ENCODE measurements at places on chromosomes 5 and 9. TPM values are rescaled to one million over a fixed set of nuclear protein-coding genes. Genes with fewer than 3 reads are reported as not detected.
A peak's percentile ranks its signal among the peaks of the same experiment; 100 is the strongest.

Gene CBY3
- total RNA-seq: not detected

Gene NANS
- 38.1 TPM for total RNA-seq

Gene PCDHA13
- total RNA-seq: 0.36 TPM

Gene LHX3
- total RNA-seq: not detected

Gene CTNNAL1
- 36.4 TPM for total RNA-seq

Gene CCDC192
- total RNA-seq: not detected

Gene SPATA31C1
- not detected for total RNA-seq

Gene ZNF622
- total RNA-seq: 23.8 TPM

Gene DRD1
- total RNA-seq: not detected

Gene MOCS2
- total RNA-seq: 56.5 TPM

Gene CNTFR
- total RNA-seq: 3.0 TPM

Gene IRGM
- not detected for total RNA-seq

DNA sequence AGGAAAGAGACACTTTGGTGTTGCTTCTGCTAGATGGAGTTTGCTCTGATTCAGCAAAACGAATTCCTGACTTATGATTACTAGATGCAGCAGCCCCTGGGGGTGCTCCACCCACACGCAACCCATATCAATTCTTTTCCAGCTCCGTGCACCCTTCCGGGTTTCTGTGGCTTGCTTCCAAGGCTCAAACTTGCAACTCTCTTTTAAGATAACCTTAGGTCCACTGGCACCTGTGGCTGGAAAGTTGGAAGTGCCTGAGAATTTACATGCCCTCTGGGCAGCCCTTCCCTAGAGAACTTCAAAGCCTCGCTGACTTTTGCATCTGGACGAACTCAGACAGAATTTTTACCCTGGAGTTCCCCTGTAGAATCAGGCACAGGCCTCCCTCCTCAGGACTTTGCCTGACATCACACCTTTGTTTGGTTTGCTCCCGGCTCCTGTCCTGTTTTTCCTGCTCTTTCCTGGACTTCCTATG, 224.9 kb downstream of the SNX18 start:
- H3K4me1 ChIP-seq: peaks cover 17% of the 10 kb centered on the region
- no peaks in the 10 kb centered on the region for H3K27me3 ChIP-seq
- no peak for DNase-seq
- H3K27ac ChIP-seq: no peak overlapping the region
- H3K36me3 ChIP-seq: no peaks in the 10 kb centered on the region
- no peak overlapping the region for H3K4me3 ChIP-seq

DNA sequence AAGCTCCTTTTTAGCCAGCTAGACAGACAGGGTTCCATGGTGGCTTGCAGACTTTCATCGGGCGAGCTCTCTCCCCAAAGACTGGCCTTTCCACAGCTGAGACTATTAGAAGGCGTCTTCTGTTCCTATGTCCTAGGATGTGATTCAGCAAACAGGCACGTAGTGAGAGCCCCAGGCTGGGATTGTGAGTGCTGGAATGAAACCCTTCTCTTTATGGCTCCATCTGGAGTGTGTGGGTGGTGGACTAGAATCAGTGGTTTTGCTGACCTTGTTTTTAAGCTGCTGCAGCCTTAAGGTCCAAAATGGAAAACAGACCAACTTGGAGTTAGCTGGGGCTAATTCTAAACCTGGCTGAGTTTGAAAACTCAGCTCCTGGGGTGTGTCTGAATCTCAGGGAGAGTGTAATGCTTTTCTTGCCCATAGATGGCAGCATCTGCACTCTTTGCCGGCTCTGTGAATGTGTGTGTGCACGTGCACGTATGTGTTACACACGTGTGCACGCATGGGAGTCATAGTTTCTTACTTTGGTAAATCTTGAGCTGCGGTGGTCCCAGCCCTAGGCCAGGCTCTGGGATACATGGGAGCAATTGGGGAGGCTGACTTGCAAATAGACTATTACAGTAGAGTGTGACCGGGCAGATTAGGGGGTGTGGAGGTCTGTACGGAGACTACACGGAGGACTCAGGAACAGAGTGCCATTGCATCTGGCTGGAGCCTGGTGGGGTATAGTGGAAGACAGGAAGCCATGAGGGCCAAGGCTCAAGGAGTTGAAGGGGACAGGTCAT, 10.7 kb downstream of the GSN start:
- DNase-seq: peak; percentile 94
- peak overlapping the region; percentile 99 for H3K27ac ChIP-seq
- no peak overlapping the region for H3K4me3 ChIP-seq
- no peaks in the 10 kb centered on the region for H3K27me3 ChIP-seq

- no peaks in the 10 kb centered on the region for H3K27me3 ChIP-seq
- no peak for DNase-seq
- H3K4me1 ChIP-seq: no peaks in the 10 kb centered on the region
- H3K36me3 ChIP-seq: no peaks in the 10 kb centered on the region
- no peak overlapping the region for H3K27ac ChIP-seq
Observed at GRCh38 chr5:118596255-118596654, 392.1 kb downstream of the DTWD2 start.

- H3K4me3 ChIP-seq: no peak overlapping the region
- no peak for DNase-seq
- no peak overlapping the region for H3K27ac ChIP-seq
- no peaks in the 10 kb centered on the region for H3K36me3 ChIP-seq
- peaks cover 9% of the 10 kb centered on the region for H3K4me1 ChIP-seq
Observed at GRCh38 chr9:5466766-5467165, 16.4 kb downstream of the CD274 start.

- H3K4me1 ChIP-seq: peaks cover 8% of the 10 kb centered on the region
- no peaks in the 10 kb centered on the region for H3K27me3 ChIP-seq
- peaks cover 45% of the 10 kb centered on the region for H3K36me3 ChIP-seq
- no peak overlapping the region for H3K4me3 ChIP-seq
- no peak for DNase-seq
Observed at GRCh38 chr5:151048526-151048925, 28.1 kb downstream of the GPX3 start.

GRCh38 chr5:143037708-143038107, 267.5 kb downstream of the ARHGAP26 start:
- H3K4me1 ChIP-seq: no peaks in the 10 kb centered on the region
- no peaks in the 10 kb centered on the region for H3K36me3 ChIP-seq
- no peak for DNase-seq
- H3K27me3 ChIP-seq: no peaks in the 10 kb centered on the region
- no peak overlapping the region for H3K27ac ChIP-seq

GRCh38 chr5:72509401-72509800, 2.2 kb upstream of the ZNF366 start:
- H3K4me3 ChIP-seq: no peak overlapping the region
- no peaks in the 10 kb centered on the region for H3K4me1 ChIP-seq
- no peaks in the 10 kb centered on the region for H3K36me3 ChIP-seq
- H3K27ac ChIP-seq: peak overlapping the region; percentile 62

GRCh38 chr5:167982-168660, 23.2 kb upstream of the LRRC14B start:
- H3K4me3 ChIP-seq: no peak overlapping the region
- no peak overlapping the region for H3K27ac ChIP-seq
- no peaks in the 10 kb centered on the region for H3K4me1 ChIP-seq
- no peaks in the 10 kb centered on the region for H3K36me3 ChIP-seq
- no peaks in the 10 kb centered on the region for H3K27me3 ChIP-seq

GRCh38 chr9:37446401-37446800, 18.8 kb downstream of the ZBTB5 start:
- peaks cover 4% of the 10 kb centered on the region for H3K4me1 ChIP-seq
- H3K27ac ChIP-seq: no peak overlapping the region
- H3K36me3 ChIP-seq: peaks cover 10% of the 10 kb centered on the region
- no peaks in the 10 kb centered on the region for H3K27me3 ChIP-seq
- no peak for DNase-seq

GRCh38 chr9:109975574-109976295, 195.7 kb downstream of the PALM2AKAP2 start:
- no peak overlapping the region for H3K4me3 ChIP-seq
- H3K27me3 ChIP-seq: no peaks in the 10 kb centered on the region
- no peaks in the 10 kb centered on the region for H3K36me3 ChIP-seq
- H3K27ac ChIP-seq: peak overlapping the region; percentile 22
- no peaks in the 10 kb centered on the region for H3K4me1 ChIP-seq
- DNase-seq: no peak

GRCh38 chr9:15510789-15511575, at the start of gene PSIP1:
Gene PSIP1, minus strand, starts transcription at chr9:15510970. Its CDS starts 782 bp downstream, at chr9:15510188.
- DNase-seq: peak; percentile 81
- peaks cover 17% of the 10 kb centered on the region for H3K4me1 ChIP-seq
- peak within 1 kb of the TSS; percentile 88 for H3K27ac ChIP-seq
- no peaks in the 10 kb centered on the region for H3K27me3 ChIP-seq

DNA sequence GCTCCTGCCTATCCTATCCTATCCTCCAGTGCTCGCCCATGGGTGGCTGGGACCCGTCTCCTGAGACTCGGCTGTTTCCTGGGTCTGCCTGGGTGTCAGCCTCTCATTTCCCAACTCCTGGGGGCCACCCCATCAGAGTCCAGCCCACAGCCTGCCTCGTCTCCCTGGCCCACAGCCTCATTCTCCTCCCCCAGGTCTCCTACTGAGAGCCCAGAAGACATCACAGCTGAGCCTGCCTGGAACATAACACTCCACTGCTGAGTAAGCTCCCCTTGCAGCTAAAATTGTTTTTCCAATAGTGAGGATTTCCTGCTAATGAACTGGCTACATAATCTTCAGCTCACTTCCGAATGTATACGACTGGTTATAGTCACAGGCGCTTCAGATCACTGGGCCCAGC, 95.3 kb downstream of the TTLL11 start:
- DNase-seq: no peak
- H3K4me3 ChIP-seq: no peak overlapping the region
- H3K27ac ChIP-seq: no peak overlapping the region
- no peaks in the 10 kb centered on the region for H3K36me3 ChIP-seq

GRCh38 chr9:71863631-71864030, 47.4 kb downstream of the ABHD17B start:
- H3K27me3 ChIP-seq: no peaks in the 10 kb centered on the region
- H3K4me1 ChIP-seq: no peaks in the 10 kb centered on the region
- no peak overlapping the region for H3K4me3 ChIP-seq
- no peak overlapping the region for H3K27ac ChIP-seq

- H3K4me1 ChIP-seq: peaks cover 4% of the 10 kb centered on the region
- H3K27ac ChIP-seq: no peak overlapping the region
- no peaks in the 10 kb centered on the region for H3K36me3 ChIP-seq
- no peaks in the 10 kb centered on the region for H3K27me3 ChIP-seq
Observed at GRCh38 chr9:127780126-127780885, 1.8 kb upstream of the SH2D3C start.

GRCh38 chr5:76787237-76787636, 31.6 kb upstream of the F2RL1 start:
- H3K27me3 ChIP-seq: no peaks in the 10 kb centered on the region
- H3K36me3 ChIP-seq: no peaks in the 10 kb centered on the region
- peak; percentile 80 for DNase-seq
- H3K4me3 ChIP-seq: no peak overlapping the region
- H3K4me1 ChIP-seq: no peaks in the 10 kb centered on the region

DNA sequence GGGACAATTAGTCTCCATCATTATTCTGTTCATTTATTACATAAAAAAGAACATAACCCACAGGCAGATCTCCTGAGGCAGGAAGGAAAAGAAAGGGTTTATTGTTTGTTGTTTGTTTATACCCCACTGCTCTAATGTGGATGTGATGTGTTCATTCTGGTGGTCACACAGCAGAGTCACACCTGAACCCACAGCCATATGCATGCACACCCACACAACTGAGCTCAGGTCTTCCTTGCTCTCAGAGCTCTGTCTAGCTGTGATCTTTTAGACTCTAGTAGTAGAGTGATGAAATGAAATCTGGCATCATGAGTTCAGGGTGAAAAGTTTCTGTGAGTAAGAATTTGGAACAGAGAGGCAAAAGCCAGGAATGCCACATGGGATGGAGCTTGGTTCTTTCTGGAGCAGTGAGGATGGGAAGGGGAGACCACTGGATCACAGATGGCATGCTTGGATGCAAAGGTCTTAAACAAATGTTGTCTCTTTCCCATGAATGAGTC, 227.0 kb downstream of the PAPPA start:
- no peaks in the 10 kb centered on the region for H3K27me3 ChIP-seq
- H3K36me3 ChIP-seq: no peaks in the 10 kb centered on the region
- H3K27ac ChIP-seq: no peak overlapping the region
- peaks cover 3% of the 10 kb centered on the region for H3K4me1 ChIP-seq
- no peak for DNase-seq

GRCh38 chr5:82808960-82809359, 268.2 kb downstream of the TMEM167A start:
- H3K4me3 ChIP-seq: no peak overlapping the region
- no peaks in the 10 kb centered on the region for H3K27me3 ChIP-seq
- no peak overlapping the region for H3K27ac ChIP-seq
- no peak for DNase-seq

DNA sequence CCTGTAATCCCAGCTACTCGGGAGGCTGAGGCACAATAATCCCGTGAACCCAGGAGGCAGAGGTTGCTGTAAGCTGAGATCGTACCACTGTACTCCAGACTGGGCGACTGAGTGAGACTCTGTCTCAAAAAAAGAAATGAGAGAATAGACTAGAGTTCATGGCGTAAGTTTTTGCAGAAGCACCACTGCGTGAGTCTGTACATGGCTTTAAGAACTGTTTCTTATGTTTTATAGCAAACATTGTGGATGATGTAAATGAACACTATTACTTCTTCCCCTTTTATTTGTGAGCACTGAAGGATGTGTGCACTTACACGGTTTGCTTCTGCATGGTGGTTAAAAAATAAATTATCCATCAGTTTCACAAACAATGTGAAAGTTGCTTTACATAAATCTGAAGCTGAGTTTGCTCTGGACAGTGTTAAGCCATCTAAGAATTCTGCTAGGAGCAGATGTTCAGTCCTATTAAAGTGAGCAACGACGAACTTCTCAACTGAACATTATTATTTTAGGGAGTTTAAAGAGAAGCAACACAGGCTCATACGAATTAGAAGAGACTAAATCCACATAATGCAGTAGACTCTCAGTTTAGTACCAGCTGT, 52.5 kb downstream of the ZFAND5 start:
- H3K36me3 ChIP-seq: no peaks in the 10 kb centered on the region
- H3K4me1 ChIP-seq: peaks cover 38% of the 10 kb centered on the region
- DNase-seq: no peak
- no peaks in the 10 kb centered on the region for H3K27me3 ChIP-seq

GRCh38 chr5:181149806-181150733, 2.7 kb downstream of the OR2V2 start:
- no peak for DNase-seq
- no peaks in the 10 kb centered on the region for H3K27me3 ChIP-seq
- no peak overlapping the region for H3K4me3 ChIP-seq
- H3K4me1 ChIP-seq: no peaks in the 10 kb centered on the region
- no peak overlapping the region for H3K27ac ChIP-seq
- H3K36me3 ChIP-seq: no peaks in the 10 kb centered on the region

GRCh38 chr5:148933903-148934432, 107.6 kb downstream of the ADRB2 start:
- H3K4me3 ChIP-seq: no peak overlapping the region
- H3K27me3 ChIP-seq: no peaks in the 10 kb centered on the region
- no peak overlapping the region for H3K27ac ChIP-seq
- H3K4me1 ChIP-seq: peaks cover 10% of the 10 kb centered on the region
- H3K36me3 ChIP-seq: no peaks in the 10 kb centered on the region

GRCh38 chr9:27005491-27005890, at the start of gene LRRC19:
Gene LRRC19, minus strand, starts transcription at chr9:27005672. Its CDS starts 5,978 bp downstream, at chr9:26999694.
- H3K4me1 ChIP-seq: no peaks in the 10 kb centered on the region
- no peak within 1 kb of the TSS for H3K4me3 ChIP-seq
- no peaks in the 10 kb centered on the region for H3K27me3 ChIP-seq
- DNase-seq: no peak
- peaks cover 19% of the 10 kb centered on the region for H3K36me3 ChIP-seq

All from sigmoid colon (tissue), 7 donors.